ENCODE measurements at places on chromosomes 5 and 9. TPM values are rescaled to one million over a fixed set of nuclear protein-coding genes. Genes with fewer than 3 reads are reported as not detected.

DNA sequence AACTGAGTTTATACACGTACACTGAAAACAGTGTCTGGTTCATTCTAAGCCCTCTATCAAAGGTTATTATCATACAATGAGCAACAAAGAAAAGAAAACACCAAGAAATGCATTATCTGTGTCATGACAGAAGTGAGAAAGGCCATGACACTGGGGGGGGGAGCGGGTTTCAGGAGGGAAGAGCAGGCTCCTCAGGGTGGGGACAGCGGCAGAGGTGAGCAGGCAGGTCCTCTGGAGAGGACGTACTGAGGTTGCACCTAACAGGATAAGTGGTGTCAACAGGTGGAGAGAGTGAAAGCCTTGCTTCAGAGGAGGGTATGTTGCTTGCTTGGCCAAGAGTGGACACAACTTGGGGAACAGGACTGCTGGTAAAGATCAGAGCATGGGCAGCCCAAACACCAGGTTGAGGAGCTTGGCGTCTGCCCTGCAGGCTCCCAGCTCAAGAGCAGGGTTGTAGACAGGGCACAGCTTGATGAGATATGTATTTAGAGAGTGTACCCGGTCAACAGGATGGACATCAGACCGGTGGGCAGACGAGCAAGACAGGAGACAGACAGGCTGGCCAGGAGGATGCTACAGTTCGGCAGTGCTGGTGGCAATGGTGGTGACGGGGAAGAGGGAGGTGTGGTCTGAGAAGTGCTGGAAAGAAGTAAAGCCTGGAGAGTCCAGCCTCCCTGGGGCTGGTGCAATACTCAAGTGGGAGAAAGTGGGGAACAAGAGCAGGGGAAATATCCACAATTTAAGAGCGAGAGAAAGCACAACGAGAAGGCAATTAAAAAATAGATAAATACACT is 10.3 kb downstream of the WHRN start:
- no peaks in the 10 kb centered on the region for H3K36me3 ChIP-seq
- no peak overlapping the region for H3K4me3 ChIP-seq
- no peaks in the 10 kb centered on the region for H3K4me1 ChIP-seq

GRCh38 chr5:148831590-148832565 is 5.5 kb downstream of the ADRB2 start:
- H3K4me1 ChIP-seq, result peaks cover 70% of the 10 kb centered on the region
- H3K27me3 ChIP-seq, result no peaks in the 10 kb centered on the region
- H3K36me3 ChIP-seq, result peaks cover 4% of the 10 kb centered on the region
- H3K4me3 ChIP-seq, result peak overlapping the region; percentile 71
- peak overlapping the region; percentile 94 for H3K27ac ChIP-seq
- no peak for DNase-seq

DNA sequence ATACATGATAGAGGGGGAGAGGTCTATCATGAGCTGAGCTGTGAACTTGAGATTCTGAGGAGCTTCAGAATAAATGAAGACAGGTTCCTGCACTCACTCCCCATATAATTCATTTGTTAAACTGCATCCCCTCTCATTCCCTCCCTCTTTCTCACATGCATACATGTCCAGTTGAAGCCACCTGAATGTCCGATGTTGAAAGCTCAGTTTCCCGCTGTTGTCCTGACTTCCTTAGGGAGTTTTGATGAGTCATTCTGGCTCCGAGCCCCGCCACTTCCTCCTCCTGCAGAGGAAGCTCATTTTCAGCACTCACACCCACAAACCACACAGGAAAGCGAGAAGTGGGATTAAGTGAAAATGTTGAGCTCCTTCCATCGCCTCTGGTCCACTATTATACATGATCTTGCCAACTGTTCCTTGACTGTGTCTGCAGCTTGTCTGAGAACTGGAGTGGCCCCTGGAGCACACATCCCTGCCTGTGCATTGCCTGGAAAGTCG is 121.2 kb downstream of the CEMIP2 start:
- no peak overlapping the region for H3K4me3 ChIP-seq
- peak overlapping the region; percentile 27 for H3K27ac ChIP-seq
- peak; percentile 81 for DNase-seq
- H3K36me3 ChIP-seq, result no peaks in the 10 kb centered on the region
- no peaks in the 10 kb centered on the region for H3K27me3 ChIP-seq

DNA sequence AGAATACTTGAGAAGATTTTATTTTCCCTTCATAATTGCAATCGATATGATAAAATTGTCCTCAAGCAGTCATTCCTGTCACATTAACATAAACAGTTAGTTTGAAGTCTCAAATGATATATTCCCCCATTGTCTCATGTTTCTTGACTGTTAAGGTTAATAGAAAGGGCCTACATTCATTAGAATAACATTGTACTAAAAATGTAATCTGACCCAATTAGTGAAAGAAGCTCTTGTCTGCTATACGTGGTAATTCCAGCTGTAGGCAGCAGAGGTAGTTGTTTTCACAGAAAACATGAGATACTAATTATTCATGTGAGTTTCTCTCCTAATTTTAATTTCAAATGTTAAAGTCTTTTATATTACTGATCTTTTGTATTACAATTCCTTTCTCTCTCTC is 25.9 kb upstream of the AP3B1 start:
- H3K4me1 ChIP-seq, result no peaks in the 10 kb centered on the region
- no peaks in the 10 kb centered on the region for H3K36me3 ChIP-seq
- no peaks in the 10 kb centered on the region for H3K27me3 ChIP-seq
- H3K4me3 ChIP-seq, result no peak overlapping the region
- no peak for DNase-seq

GRCh38 chr9:83999141-83999918 is 18.7 kb downstream of the RMI1 start:
- no peak overlapping the region for H3K4me3 ChIP-seq
- no peaks in the 10 kb centered on the region for H3K36me3 ChIP-seq
- no peaks in the 10 kb centered on the region for H3K27me3 ChIP-seq
- DNase-seq, result no peak

GRCh38 chr9:31355965-31356364 is 1028.5 kb upstream of the ACO1 start:
- no peak overlapping the region for H3K4me3 ChIP-seq
- H3K36me3 ChIP-seq, result no peaks in the 10 kb centered on the region
- H3K27ac ChIP-seq, result no peak overlapping the region
- no peaks in the 10 kb centered on the region for H3K4me1 ChIP-seq
- DNase-seq, result no peak

DNA sequence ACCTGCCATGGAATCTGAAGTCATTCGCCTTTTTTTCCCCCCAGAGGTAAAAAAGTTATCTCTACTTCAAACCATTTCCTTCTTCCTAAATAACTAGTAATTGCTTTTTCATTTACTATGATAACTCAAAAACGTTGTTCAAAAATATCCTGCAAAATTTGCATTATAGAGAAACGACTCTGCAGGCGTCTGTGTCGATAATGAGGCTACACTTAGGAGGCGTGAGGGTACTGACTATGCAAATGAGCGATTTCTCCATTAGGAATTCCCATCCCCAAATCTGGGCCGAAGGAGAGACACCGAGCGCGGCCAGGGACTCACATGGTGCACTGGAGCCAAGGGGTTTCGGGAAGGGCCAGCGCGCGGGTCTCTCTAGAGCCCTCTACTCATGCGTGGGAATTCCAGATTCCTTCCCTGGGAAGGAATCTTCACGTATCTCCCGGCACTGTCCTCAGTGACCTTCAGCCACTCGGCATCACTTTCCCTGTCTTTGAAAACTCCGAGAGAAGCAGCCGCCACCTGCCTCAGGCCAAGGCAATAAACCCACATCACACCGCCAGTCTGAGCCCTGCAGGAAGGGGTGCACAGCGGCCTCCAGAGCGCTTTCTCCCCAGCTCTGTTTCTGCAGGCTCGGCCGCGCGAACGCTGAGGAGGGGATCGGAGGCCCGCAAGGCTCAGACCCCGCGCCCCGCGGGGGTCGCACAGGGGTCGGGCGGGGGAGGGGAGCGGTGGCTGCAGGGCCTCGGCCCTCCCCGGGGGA is 718 bp upstream of the DENND4C start:
- H3K27me3 ChIP-seq, result no peaks in the 10 kb centered on the region
- no peaks in the 10 kb centered on the region for H3K36me3 ChIP-seq
- peaks cover 30% of the 10 kb centered on the region for H3K4me1 ChIP-seq
- peak overlapping the region; percentile 99 for H3K4me3 ChIP-seq
- peak overlapping the region; percentile 98 for H3K27ac ChIP-seq

GABRA6 gene
- not detected for total RNA-seq

PROB1 gene
- 0.86 TPM for total RNA-seq
